Cerebellar nuclear complex (tissue), 1 donor: ENCODE measurements at places on chromosomes 3 and 15.

- DNase-seq = no peak
Measured at GRCh38 chr15:80876348-80876674, 97.1 kb downstream of the CEMIP start.

GRCh38 chr15:40092256-40092978 lies 16.3 kb downstream of the BMF start:
- DNase-seq = no peak

- DNase-seq = no peak
Measured at GRCh38 chr15:79430901-79431635, 1.1 kb upstream of the MINAR1 start.

DNA sequence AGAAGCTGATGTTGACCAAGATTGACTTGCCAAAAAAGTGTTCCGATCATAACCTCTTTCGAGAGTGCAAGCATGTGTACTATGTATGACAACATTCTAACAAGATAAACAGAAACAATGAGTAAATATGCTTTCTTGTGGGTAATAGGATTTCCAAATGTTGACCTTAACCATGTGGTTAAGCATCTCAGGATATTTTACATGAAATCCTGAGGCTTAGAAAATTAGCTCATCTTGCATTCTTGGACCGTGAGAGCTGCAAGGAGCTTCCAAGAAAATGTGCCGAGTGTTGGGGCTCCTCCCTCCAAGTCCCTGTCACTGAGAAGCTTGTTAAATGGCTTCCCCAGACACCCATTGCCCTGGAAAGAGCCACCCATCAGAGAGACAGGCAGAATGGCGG lies 50.1 kb downstream of the C3orf20 start:
- no peak for DNase-seq

DNA sequence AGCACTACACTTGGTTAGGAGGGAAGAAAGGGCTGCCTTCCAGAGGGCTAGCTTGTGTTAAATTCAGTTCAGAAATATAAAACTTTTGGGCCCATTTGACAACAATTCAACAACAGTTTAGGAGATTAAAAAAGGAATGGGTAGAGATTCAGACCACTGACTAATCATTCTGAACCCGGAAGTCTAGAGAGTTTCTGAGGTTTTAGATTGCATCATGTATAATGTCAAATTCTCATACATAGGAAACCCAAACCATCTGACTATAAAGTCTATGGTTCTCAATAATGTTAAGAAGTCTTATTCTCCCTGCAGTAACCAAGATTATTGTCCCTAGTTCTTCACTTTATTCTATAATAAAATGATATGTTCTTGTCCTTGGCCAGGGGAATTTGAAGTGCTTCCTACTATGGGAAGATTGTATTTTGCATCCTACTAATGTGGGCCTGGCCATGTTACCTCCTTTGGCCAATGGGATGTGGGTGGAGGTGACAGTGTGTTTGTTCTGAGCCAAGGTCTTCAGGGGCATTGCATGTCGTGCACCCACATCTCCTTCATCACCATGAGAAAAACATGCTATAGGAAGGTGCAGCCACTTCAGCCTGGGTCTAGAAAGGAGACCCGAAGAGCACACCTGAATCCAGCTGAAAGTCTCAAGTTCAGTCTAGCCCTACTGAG lies 66.4 kb upstream of the CCNL1 start:
- no peak for DNase-seq

- no peak for DNase-seq
Measured at GRCh38 chr15:71121442-71121841, 6.2 kb downstream of the THSD4 start.

- no peak for DNase-seq
Measured at GRCh38 chr3:39414421-39414907, 7.9 kb downstream of the RPSA start.

- no peak for DNase-seq
Measured at GRCh38 chr3:123292321-123293310, 90.9 kb downstream of the SEC22A start.
